Epithelial cell of proximal tubule (primary cell): ENCODE measurements at places on chromosomes 16 and 17.

DNA sequence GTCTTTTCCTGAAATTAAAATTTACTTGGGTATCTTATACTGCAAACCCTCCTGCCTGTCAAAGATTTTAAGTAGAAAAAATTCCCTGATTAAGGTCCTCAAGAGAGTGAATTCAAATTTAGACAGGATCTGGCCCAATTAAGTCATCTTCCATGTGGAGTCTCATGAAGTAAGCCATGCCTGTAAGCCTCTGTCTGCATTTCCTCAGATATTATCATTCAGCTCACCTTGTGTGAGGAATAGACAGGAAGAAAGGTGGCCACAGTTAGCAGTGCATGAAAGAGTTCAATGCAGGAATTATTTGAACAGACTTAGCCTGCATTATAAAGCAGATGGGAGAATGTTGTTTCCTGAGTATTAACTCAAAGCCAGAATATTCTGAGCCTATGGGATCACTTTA lies 174.7 kb downstream of the HS3ST3A1 start:
- no peak for DNase-seq

DNA sequence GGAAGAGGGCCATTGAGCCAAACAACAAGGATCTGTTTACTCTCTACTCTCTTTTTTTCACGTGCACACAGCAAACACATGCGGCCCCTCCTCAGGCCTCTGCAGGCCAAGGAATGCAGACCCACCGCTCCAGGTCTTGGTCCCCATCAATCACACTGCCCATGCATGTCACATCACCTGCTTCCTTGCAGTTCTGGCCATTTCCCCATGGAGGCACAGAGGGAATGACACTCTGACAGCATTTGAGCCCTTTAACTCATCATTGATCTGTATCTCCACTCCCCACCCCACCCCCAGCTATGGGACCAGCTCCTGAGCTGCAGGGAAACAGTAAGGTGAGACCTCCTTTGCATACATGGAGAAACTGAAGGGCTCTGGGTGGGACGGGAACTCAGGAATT lies 45.9 kb upstream of the MEIOC start:
- no peak for DNase-seq

DNA sequence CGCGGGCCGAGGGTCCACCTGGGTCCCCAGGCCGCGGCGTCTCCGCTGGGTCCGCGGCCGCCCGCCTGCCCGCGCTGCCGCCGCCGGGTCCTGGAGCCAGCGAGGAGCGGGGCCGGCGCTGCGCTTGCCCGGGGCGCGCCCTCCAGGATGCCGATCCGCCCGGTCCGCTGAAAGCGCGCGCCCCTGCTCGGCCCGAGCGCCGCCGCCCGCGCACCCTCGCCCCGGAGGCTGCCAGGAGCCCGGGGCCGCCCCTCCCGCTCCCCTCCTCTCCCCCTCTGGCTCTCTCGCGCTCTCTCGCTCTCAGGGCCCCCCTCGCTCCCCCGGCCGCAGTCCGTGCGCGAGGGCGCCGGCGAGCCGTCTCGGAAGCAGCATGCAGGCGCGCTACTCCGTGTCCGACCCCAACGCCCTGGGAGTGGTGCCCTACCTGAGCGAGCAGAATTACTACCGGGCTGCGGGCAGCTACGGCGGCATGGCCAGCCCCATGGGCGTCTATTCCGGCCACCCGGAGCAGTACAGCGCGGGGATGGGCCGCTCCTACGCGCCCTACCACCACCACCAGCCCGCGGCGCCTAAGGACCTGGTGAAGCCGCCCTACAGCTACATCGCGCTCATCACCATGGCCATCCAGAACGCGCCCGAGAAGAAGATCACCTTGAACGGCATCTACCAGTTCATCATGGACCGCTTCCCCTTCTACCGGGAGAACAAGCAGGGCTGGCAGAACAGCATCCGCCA lies 504 bp downstream of the FOXC2 start:
- DNase-seq = no peak

GRCh38 chr17:7290166-7290565 lies 4.3 kb downstream of the YBX2 start:
- DNase-seq = no peak

DNA sequence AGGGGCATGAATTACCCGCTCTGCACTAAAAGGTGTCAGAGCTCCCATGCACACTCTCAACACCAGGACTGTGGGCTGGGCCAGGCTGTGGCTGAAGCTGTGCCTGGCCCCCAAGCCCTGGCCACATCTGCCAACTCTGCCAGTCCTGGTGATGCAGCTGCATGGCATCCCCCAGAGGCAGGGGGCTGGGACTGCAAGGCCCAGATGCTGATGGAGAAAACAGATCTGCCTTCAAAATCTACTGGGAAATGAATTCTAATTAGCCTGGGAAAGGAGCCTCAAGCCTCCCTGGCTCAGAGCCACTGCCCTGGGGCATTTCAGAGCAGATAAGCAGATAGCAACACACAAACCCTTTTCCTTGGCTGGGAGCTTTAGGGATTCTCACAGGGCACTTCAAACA lies 3.4 kb downstream of the CHST6 start:
- no peak for DNase-seq

- DNase-seq = no peak
These were observed 242.3 kb downstream of the SEC14L1 start for GRCh38 chr17:77382966-77383612.

DNA sequence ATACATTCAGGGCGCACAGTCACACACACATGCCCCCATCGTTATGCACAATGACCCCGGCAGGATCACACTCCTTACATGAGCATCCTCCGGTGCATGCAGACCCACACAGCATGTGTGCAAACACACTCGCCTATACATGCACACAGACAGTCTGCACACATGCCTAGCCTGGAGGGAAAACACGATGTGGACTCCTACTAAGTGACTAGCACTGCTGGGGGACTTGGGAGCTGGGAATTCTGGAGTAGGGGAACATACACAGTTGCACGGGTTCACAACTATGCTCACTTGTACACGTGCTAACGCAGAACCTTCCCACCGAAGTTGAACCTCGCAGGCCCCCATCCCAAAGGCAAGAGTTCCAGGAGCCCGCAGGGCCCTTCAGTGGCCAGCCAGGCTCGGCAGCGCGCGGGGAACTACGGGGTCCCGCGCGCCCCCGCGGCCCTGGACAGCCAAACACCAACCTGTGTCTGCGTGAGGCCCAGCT lies 2.0 kb downstream of the DLX3 start:
- DNase-seq = no peak

- DNase-seq = no peak
These were observed 50.4 kb downstream of the TRARG1 start for GRCh38 chr17:1329745-1330343.

GRCh38 chr17:19306160-19307111 lies 56.1 kb downstream of the B9D1 start:
- no peak for DNase-seq

- DNase-seq = no peak
These were observed 2.9 kb downstream of the CLUH start for GRCh38 chr17:2708585-2709182.

DNA sequence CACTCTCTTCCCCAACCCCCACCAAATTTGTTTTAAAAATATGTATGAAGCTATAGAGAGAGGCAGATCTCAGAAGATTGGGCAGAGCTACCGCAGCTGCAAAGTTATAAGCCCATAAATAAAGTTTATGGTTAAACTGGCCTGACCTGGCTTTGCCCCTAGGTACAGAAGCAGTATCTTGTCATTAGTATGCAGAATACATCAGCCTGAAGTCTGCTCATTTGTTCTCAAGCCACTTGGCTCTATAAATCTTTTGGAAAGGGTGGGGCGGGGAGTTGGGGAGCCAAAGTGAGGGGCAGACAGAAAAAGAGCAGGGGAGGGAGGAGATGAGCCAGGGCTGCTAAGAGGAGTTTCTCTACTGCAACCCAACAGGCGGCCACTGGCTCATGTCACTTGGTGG lies 113.2 kb downstream of the SOX9 start:
- DNase-seq = no peak

DNA sequence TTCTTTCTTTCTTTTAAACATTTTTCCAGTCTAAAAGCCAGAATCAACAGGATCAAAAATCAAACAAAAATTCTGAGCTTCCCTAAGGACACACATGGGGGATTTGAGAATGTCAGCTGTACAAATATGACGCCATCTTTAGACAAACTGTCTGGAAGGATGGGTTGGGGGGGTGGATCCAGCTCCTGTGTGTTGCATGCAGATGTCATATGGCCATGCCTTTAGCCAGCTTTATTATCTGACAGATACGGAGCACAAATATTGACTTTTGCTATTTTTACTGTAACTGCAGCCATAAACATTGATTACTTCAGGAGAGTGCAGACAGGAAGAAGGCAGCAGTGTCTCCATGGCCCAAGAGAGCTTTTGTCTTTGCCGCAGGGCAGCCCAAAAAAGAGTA lies 279.4 kb upstream of the ELAC2 start:
- DNase-seq = no peak

GRCh38 chr16:15776572-15776971 lies 80.3 kb downstream of the MYH11 start:
- DNase-seq = no peak

DNA sequence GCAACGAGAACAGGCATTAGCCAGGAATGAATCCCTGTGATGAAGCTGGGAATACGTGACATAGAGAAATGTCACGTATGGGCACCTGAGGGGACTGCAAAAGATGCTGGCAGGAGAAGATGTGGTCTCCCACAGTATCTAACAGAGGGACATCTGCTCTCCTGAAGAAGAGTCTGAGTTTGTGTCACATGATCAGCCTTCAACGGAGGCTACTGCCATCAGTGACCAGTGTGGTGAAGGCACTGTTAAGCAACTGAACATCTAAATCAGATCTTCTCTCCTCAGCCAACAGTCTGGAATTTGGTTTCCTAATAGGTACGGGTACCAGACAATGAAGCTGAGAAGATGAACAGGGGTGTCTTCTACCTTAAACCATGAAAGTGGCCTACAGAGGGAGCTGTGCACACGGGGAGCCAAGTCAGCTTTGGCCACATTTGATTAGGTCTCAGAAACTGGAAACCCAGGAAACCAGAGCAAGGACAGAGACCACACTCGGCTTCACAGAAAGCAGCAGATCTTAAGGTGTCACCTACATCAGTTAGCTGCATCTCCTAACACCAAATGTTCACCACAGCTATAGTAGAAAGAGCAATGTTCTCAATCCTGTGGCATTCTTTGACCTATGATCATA lies 41.8 kb downstream of the BRD7 start:
- no peak for DNase-seq

DNA sequence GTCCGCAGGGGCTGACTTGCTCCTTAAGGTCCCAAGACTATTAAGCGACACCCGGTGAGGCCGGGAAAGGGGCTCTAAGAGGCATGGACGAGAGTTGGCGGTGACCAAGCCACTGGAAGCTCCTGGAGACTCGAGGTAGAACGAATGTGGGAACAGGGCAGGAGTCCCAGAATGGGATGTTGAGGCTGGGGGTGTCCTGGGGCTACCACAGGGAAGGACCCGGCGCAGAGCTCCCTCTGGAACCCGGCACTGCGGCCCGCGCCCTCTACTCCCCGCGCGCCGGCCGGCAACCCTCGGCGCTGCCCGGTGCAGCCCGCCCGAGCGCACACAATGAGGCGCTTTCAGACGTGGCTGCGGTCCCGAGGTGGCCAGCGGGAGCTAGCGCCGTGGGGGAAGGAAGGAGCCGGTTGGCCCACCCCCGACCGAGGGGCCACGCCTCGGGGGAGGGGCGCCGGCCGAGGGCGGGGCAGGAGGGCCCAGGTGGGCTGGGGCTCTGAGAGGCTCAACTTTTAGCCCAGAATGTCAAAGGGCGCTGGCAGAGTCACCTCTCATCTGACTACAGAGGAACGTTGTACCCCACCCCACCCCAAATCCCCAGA lies at the start of gene CHST6:
Gene CHST6 (minus strand): TSS at position 366 of the 599 bp plus-strand sequence. CDS start 15,613 bp downstream, outside the sequence.
- DNase-seq = no peak

DNA sequence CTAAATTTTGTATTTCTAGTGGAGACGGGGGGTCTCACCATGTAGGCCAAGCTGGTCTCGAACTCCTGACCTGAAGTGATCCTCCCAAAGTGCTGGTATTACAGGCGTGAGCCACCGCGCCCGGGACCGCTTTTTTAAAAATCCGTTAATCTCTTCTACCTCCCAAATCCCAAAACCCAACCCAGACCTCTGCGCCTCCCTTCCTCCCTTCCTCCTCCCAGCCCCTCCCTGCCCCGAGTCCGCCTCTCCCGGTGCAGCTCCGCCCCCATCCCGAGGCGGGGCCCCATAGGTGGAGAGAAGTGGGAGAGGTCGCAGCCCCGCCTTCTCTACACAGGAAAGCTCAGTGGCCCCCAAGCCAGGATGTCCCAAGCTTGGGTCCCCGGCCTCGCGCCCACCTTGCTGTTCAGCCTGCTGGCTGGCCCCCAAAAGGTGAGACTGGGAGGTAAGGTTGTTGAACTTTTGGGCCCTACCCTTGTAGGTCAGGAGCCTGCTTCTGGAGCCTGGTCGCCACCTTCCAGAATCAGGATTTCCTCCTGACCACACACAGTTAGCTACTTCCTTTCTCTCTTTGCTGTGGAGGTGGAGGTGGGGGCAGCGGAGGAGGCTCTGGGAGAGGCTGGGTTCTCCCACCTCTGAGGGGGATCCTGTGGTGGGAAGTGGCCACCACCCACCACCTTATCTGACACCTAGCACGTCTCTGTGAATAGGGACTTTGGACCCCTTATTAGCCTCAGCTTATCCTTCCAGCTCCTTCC lies at the start of gene TMEM92:
Gene TMEM92 (plus strand): TSS at position 325 of the 755 bp plus-strand sequence. CDS start 36 bp downstream, at position 361.
- no peak for DNase-seq
